ENCODE measurements at places on chromosomes 16 and 17.

DNA sequence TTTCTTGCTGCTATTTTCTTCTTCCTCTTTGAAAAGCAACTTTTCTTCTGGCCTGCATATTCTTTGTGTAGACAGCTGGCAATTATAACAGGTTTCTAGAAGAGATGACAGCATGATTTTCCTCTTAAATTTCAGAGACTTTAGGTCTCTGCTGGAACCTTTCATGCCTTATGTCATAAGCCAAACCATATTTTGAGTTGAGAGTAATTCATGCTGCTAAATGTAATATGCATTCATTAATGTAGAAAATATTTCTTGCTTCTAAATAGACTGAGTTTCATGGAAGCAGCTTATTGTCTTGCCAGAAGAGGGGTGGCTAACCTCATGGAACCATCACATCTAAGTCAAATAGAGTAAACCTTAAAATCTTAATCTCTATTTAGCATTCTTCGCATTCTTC is 25.9 kb upstream of the ABCA9 start:
- no peak for DNase-seq

DNA sequence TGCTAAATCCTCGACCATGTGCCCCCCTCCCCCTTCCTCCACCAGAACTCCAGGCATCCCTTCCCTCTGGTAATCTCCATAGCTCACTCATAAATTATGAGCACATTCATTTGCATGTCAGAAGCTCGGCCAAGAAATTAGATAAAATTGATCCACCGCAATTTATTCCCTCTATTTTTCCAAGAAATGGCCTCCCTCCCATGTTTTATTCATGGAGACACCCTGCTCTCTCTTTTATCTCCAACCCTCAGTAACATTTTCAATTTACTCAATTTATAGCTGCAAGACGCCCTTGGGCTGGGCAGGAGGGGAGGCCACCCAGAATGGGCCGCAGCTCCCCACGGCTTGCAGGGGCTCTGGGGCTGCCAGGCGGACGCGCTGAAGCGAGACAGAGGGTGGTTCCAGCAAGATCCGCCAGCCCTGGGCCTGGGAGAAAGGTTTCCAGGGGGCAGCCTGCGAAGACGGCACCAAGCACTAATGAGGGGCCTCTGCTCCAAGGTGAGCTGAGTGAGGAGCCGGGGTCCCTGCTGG is 54.7 kb upstream of the ZNF423 start:
- no peak for DNase-seq

- DNase-seq = no peak
Observed at GRCh38 chr16:81616321-81617020, 162.6 kb upstream of the PLCG2 start.

DNA sequence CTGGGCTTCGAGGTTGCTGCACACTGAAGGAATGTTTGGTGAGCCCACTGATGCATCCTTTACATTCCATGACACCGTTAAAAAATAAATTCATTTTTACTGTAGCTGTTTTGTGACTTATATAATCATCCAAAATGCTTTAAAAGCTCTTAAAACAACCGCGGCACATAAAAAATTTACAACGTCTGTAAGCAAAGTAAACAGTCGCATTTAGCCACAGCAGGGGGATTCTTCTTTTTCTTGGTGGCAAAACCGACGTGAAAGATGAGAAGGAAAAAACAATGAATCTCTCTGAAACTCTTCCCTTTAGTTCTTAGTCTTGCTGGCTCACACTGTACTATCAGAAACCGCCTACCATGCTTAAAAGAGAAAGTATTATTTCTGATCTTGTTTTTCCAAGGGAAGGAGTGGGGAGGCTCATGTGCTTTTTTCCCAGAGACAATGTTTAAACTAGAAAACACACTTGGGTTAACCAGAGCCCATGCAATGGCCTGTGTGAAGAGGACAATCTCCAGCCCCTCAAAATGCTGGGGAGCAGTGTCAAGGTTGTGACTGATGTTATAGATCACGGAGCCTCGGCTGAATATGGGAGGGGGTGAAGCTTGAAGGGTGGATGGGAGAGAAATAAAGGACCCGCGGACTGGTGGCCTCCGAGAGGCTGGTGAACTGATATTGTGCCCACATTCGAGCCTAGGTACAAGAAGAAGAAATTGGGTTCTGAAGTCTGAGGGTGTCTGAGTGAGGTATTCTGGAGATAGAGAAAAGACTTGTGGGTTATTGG is 91.1 kb downstream of the IRF8 start:
- no peak for DNase-seq

DNA sequence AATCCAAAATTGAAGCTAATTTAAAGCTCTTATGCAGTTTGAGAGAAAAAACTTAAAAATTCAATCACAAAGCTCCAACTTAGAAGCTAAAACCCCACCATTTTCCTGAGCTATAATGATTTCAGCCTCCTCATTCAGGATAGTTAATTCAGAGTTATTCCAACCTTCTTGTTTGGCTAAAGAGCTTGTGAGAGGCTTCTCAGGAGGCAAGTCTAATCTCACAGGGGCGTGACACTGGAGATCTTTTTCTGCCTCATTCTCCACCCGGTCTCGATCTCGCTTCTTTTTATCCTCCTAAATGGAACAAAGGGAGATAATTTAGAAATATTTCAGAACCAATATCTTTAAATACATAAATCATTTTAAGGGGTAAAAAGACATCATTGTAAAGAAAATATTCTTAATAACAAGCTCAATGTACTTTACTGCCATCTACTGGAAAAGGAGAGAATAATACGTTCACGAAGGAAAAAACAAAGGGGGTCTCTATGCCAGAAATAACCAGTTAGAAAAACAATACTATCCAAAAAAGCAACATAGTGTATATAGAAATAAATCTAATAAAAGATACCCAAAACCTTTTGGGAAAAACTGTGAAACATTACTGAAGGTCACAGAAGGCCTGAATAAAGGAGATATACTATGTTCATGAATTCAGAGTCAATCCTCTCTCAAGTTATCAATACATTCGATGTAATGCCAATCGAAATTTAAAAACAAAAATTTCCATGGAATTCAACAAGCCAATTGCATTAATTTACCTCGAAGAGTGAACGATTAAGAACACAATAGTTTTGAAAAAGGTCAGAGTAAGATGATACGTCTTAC is 13.9 kb downstream of the BRD7 start:
- DNase-seq = no peak

DNA sequence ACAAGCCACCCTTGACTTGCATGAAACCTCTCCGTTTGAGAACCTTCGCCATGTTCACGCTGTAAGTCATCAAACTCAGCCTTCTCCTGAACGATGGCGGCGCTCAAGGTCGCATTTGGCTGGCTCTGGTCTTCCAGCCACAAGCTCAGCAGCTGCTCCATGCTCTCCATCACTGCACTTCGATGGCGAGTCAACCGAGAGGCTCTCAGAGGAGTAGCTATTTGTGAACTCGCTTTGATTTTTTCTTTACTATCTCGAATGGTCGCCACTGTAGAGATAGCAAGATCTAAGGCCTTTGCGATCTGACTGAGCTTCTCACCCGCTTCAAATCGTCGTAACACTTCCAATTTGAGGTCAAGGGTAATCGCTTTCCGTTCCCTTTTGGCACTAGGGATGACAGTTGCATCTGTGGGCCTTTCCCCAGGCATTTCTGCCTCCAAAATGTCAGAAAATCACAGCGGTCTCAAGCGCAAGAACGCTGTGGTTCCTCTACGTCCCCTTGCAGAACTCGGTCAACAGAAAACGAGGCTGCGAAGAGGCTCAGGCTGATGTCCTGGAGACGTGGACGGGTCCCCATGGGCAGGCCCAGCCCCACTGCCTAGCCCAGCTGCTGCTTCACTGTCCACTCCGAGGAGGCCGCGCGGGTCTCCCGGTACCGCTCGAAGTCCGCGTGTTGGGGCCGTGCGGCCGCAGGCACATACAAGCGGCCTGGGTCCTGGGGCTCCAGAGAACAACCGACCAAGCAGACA is 23.1 kb downstream of the DEF8 start:
- DNase-seq = no peak

- DNase-seq = no peak
Observed at GRCh38 chr16:85455534-85455933, 157.6 kb upstream of the GSE1 start.

DNA sequence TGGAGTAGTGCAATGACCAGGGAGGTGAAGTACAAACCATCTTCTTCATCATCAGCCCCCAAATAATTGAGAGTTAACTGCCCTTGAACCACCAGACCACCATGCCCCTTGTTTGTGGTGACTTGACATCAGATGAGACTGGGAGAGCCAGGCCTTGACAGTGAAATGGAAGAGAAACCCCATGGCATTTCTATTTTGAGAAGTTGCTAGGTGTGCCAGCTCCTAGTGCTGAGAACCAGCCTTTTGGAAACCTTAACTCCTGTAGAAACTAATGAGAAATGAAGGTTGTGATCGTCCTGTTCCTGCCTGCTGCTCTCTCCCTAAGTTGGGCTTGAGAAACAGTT is 2.8 kb downstream of the TMEM94 start:
- no peak for DNase-seq

GRCh38 chr16:81454044-81454443 is 9.4 kb downstream of the CMIP start:
- DNase-seq = no peak

DNA sequence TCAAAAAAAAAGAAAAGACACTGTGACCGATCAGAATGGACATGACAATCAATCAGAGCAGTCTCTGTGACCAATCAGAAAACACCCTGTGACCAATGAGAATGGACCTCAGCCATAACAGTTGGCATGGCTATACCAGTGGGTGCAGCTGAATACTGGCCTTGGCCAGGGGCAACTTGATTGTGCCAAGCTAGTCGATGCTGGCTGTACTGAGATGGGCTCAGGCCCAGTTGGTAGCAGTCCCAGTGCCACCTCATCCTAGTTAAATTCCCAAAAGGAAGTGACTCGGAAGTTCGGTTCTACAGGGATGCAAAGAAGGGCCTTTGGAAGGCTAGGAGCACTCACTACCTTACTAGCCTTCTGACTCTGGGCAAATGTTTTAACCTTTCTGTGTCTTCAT is 37.2 kb upstream of the BCO1 start:
- no peak for DNase-seq

- DNase-seq = no peak
Observed at GRCh38 chr17:9050801-9051401, 29.6 kb downstream of the NTN1 start.

DNA sequence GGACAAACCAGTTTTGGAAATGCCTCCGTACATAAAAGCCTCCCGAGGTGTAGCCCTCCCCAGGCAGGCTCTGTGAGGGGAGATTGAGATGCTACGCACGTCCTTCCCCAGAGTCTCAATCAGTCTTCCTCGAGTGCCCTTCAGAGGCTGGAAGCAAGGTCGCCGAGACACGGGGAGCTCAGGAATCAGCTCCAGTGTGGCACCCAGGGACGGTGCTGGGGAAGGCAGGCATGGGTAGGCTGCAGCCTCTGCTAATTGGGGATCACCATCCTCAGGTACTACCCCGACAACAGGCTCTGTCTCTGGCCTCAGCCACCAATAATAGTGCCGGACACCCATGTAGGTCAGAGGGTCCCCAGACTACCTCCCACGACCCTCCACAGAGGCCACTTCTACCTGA is 28.1 kb upstream of the GSG1L start:
- no peak for DNase-seq

GRCh38 chr17:77145612-77146245 is 5.0 kb downstream of the SEC14L1 start:
- peak; percentile 75 for DNase-seq

GRCh38 chr17:15257258-15257788 is 7.8 kb downstream of the PMP22 start:
- no peak for DNase-seq

- no peak for DNase-seq
Observed at GRCh38 chr17:48542114-48542656, 2.7 kb downstream of the HOXB2 start.

DNA sequence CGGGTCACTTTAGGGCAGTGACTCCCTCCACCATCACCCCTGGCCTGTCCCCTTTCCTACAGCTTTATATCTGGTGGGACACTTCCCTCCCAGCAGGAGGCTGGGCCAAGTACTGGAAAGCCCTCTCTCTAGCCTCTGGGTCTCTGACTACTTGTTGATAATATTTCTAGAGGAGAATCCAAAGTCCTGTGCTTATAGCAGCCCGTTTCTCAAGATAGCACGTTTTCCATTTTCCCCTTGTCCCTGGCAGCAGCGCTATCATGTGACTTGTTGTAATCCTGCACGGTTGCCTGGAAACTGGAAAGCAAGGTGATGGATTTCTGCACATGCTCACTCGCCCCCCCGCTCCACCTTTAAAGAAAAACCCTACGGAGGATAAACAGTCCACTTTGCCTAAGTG is 3.3 kb upstream of the AXIN2 start:
- DNase-seq = no peak
